A549 treated with dexamethasone at 1 μM for 4 hours (cell line): ENCODE measurements at places on chromosomes 16 and 17. TPM values are rescaled to one million over a fixed set of nuclear protein-coding genes. Genes with fewer than 3 reads are reported as not detected.

KRTAP9-2 gene
- total RNA-seq: not detected in 5 replicates

ZNF624 gene
- 0.98 to 1.8 TPM (median 1.4 TPM) in 5 replicates for total RNA-seq

DPEP3 gene
- not detected in 5 replicates for total RNA-seq

TLCD3A gene
- 52.7 to 60.2 TPM (median 55.7 TPM) in 5 replicates for total RNA-seq

KRTAP4-5 gene
- not detected in 5 replicates for total RNA-seq

TRPV2 gene
- total RNA-seq: 0.27 to 0.70 TPM (median 0.55 TPM) in 5 replicates

ST6GALNAC2 gene
- total RNA-seq: 0.38 to 0.75 TPM (median 0.51 TPM) in 5 replicates

DPEP2 gene
- total RNA-seq: not detected in 5 replicates
